ENCODE measurements at places on chromosomes 1 and 21. TPM values are rescaled to one million over a fixed set of nuclear protein-coding genes. Genes with fewer than 3 reads are reported as not detected.

DNA sequence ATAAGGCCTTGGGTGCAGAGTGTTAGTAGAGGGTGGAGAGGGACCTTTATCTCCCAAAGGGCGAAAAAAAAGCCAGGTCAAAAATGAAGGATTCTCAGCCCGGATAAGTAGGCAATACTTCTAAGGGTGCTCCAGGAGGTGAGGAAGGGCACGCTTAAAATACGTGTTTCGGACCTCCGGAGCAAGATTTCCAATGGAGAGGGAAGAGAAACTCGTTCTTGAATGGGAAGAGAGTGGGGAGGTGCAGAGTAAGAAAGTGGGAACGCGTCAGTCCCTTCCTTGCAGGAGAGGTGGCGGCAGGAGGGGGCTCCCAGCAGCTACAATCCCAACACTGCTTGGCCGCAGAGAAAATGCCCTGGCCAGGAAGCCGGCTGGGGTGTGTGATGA lies 581 bp downstream of the EFCAB14 start:
- DNase-seq: no peak

Gene TBX19
- total RNA-seq: 0.50 TPM

GRCh38 chr1:25030674-25031589 lies 100.9 kb upstream of the RUNX3 start:
- DNase-seq: peak; percentile 44

Gene PDXK
- total RNA-seq: 330 TPM

Gene MYOC
- not detected for total RNA-seq

GRCh38 chr1:30414851-30415165 lies 308.6 kb downstream of the MATN1 start:
- no peak for DNase-seq

DNA sequence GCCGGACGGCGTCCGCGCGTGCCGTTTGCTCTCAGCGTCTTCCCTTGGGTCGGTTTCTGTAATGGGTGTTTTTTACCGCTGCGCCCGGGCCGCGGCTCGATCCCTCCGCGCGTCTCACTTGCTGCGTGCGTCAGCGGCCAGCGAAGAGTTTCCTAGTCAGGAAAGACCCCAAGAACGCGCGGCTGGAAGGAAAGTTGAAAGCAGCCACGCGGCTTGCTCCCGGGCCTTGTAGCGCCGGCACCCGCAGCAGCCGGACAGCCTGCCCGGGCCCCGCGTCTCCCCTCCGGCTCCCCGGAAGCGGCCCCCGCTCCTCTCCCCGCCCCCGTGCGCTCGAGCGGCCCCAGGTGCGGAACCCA lies 159.8 kb downstream of the RUNX1 start:
- DNase-seq: peak; percentile 36

Gene OR2T33
- not detected for total RNA-seq

Measured in A172 (cell line).